ENCODE measurements at places on chromosomes 5 and 9.

DNA sequence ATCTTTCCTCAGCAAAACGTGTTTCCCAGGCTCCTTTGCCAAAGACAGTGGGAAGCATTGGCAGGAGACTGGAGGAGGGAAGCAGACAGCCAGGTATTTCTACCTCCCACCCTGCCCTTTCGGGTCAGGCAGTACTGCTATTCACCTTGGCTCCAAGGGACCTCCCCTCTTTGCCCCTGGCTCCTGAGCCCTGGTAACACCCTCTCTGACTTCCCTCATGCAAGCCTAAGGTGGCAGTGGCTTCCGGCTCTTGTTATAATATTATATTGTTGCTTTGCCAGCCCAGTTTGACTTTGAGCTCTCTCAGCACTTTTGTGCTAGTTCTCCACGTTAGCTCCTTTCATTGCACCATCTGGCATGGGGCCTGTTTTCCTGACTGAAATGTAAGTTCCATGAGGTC, 81.6 kb upstream of the IFNK start:
- no peak for DNase-seq

GRCh38 chr9:106526716-106527204, 336.2 kb upstream of the ZNF462 start:
- DNase-seq, result no peak

GRCh38 chr9:19994296-19994695, 205.5 kb upstream of the SLC24A2 start:
- DNase-seq, result no peak

DNA sequence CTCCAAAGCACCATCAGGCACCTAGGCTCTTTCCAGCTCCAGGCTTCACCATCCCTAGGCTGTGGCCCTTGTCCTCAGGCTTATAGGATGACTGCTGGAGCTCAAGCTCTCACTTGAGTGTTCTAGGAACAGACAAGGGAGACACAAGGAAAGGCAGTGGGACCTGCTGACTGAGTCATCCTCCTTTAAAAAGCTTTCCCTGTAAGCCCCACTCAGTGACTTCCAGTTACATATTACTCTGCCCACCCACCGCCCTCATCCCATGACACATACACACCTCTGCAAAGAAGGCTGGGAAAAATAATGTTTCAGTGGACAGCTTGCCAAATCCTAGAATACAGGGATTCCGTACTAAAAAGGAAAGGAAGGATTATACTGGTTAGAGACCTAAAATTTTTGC, 154.2 kb upstream of the ZNF366 start:
- DNase-seq, result no peak

GRCh38 chr9:81584099-81584498, 105.2 kb downstream of the TLE1 start:
- DNase-seq, result no peak

- no peak for DNase-seq
Observed at GRCh38 chr5:81826128-81826527, 75.2 kb upstream of the SSBP2 start.

DNA sequence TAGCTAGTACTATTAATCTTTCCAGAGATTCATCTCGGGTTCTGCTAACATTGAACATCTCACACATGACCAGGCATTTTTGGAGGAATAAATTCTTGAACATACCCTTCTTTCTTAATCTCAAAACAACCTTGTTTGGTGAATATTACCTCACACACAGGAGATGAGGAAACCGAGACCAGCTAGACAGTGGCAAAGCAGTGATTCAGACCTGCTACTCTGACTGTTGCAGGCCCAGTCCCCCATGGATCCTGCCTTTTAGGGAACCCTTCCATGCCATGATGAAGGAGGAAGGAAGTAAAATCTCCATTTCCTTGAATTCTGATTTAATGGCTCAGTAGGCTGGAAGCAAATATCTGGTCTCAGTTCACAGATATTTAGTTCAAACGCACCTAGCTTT, 2.6 kb downstream of the PCSK5 start:
- DNase-seq, result no peak

GRCh38 chr5:173028811-173029327, 27.3 kb upstream of the CREBRF start:
- DNase-seq, result no peak

DNA sequence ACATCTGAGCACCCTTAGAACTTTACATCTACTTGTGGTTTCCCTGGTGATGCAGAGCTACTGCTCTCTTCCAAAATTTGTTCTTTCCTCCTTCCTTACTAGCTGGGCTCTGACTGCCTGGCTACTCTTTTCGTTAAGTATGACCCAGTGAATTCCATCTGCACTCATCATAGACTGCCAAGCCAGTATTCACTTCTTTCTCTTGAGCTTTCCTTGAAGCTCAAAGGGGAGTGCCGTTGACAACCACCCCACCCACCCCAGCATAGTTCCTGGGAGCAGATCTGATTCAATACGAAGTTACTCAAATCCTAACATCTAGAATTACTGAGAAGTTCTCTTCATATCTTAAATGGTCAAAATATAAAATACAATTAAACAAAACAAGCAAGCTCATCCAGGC, 190.5 kb downstream of the ADAMTS12 start:
- no peak for DNase-seq

DNA sequence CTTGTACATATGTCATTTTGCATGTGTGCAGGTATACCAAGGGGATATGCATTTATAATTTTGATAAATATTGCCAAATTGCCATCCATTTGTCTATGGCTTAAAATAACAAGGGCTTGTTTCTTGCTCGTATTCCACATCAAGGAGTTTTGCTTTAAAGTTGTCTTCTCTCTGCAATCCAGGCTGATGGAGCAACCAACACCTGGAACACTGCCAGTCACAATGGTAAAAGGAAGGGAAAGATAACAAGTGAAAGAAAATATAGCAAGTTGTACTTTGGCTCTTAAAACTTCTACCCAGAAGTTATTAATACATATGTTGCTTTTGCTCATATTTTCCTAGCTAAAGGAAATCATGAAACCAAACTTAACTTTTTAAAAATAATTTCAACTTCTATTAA, 156.9 kb downstream of the UNC13B start:
- DNase-seq, result no peak

GRCh38 chr9:113471143-113471542, 7.6 kb downstream of the RGS3 start:
- no peak for DNase-seq

DNA sequence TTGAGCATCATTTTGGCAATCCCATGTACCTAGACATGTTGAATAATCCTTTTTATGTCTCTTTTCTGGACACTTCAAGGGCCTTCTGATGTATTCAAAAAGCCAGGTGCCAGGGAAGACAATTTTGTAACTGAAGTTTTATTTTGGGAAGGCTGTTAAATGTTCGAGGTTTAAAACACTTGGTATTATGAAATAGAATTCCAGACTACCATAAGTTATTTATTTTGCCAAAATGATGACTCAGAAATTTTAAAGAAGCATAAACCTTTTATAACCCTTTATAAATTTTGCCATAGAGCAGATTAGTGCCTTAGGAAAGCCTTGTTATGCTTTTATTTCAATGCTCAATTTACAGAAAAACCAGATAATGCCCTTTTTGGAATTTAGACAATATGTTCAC, 30.3 kb upstream of the UHRF2 start:
- DNase-seq, result no peak

- DNase-seq, result no peak
Observed at GRCh38 chr9:111152614-111153406, 114.5 kb upstream of the LPAR1 start.

DNA sequence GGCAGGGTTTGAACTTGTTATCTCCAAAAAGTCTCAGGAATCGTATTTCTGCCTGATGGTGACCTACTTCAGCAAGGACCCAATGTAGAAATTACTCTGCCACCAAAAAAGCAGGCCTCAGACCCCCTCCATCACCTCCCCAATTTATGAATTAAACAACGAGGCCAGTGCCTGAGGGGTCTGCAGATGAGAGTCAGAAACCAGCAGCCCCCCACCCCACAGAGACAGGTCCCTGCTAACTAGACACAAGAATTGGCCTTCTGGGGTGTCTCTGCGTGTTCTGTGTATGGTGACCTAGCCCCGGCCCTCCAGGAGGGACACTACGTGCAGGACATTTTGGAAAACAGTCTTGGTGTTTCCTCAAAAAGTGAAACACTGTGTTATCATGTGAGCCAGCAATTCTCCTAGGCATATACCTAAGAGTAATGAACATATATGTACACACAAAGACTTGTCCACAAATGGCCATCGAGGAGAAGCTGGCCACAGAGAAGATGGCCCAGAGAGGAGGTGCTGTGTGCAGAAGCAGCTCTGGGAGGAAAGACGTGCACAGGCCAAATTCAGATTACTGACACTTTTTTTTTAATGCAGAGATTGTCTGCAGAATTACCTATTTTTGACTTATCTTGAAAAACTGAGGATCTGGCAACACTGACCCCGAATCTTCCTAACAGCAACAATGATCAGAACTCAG, 93.8 kb downstream of the ADAMTS2 start:
- DNase-seq, result no peak

GRCh38 chr5:75356719-75357118, 19.7 kb downstream of the HMGCR start:
- DNase-seq, result no peak

DNA sequence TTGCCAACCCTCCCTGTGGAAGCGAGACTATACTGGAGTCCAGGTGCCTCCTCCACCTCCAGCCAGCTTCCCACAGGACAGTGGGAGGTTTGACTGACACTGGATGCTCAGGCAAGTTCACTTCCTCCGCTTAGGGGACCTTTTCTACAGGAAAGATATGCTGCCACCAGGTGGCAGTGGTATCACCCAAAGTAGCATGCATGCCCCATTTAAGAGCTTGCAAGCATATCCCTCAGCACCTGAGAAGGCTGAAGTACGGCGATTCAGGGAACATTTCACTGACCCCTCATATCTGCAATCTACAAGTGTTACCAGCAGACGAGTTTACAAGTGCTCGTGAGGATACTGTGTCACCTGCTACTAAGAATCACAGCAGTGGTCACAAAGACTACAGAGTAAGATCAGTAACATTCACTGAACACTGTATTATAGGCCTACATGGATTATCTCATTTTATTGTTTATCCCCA, 75.5 kb downstream of the KLHL3 start:
- DNase-seq, result peak; percentile 80

GRCh38 chr5:181054138-181054537, 14.1 kb downstream of the BTNL9 start:
- DNase-seq, result no peak

DNA sequence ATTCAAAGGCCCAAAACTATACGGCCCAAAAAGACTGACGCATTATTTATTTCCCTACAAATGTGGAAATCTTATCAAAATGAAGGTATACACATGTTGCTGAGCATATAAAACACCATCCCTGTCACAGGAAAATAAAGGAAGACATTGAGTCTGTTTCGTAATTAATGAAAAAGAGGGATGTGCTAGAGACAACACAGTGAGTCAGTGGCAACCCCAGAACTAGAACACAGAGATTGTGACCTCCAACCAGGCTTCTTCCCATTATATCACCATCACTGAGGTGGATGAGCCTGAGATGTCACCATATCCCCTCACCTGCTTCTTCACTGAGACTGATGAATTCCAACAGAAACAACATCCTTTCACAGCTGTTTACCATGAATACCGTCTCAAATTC, 3.8 kb downstream of the NDUFA8 start:
- no peak for DNase-seq

- DNase-seq, result no peak
Observed at GRCh38 chr9:76926324-76926741, 20.4 kb upstream of the PRUNE2 start.

- DNase-seq, result no peak
Observed at GRCh38 chr5:56938858-56939257, 13.1 kb downstream of the MIER3 start.

DNA sequence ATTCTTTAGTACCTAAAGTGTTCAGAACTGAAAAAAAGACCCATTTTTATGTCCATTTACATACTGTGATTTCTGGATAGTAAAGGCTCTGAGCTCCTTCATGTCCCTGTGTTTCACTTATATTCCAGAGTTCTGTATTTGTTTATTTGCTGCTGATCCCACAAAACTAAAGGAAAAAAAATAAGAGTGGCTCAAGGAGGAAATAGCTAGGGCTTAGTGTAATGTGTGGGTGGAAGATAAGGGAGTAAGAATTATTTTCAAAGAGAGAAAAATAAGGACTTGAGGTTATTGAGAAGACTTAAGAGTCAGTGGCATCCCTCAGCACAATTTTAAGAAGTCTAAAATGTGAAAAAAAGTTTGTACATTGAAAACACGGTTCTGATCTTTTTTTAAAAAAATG, 46.0 kb downstream of the ENTREP1 start:
- no peak for DNase-seq

DNA sequence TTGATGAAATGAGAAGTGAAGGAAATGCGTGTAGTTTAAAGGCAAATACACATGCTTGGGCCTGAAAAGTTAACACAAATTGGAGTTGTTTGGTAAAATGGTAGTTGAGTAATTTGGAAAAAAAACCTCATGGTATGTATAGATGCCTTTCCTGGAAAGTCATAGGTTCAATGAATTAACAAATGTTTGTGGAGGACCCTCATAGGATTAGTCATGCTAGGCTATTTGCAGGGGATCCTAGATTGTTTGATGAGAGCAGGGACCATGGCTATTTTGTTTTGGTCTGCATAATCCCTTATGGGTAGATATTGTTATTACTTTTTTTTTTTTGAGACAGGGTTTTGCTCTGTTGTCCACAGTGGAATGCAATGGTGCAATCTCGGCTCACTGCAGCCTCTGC, 93.5 kb upstream of the NR3C1 start:
- DNase-seq, result no peak

DNA sequence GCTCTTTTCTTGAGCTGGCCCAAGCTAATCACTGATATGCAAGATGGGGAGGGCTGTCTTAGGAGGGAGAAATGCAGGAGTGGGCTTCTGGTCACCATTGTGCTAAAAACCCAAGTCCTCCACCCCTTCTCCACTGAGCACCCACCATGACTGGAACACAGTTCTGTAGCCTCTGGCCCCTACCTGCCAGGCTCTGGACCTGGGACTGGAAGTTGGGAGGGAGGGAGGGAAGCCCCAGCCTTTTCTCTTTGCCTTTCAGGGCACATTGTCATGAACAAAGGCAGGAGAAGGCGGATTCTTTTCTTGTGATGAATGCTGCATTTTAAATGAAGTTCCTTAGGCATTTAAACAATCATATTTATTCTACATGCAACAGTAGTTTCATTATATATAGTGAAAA, 559.1 kb upstream of the TRPC7 start:
- no peak for DNase-seq

- DNase-seq, result no peak
Observed at GRCh38 chr5:15233566-15233965, 266.4 kb upstream of the FBXL7 start.

- DNase-seq, result no peak
Observed at GRCh38 chr9:137416563-137417151, 6.3 kb downstream of the EXD3 start.

GRCh38 chr5:55969956-55970355, 24.8 kb downstream of the IL6ST start:
- no peak for DNase-seq

- DNase-seq, result no peak
Observed at GRCh38 chr5:30103052-30103451, 1090.4 kb upstream of the CDH6 start.

- DNase-seq, result no peak
Observed at GRCh38 chr5:77644371-77645157, 6.1 kb upstream of the OTP start.

DNA sequence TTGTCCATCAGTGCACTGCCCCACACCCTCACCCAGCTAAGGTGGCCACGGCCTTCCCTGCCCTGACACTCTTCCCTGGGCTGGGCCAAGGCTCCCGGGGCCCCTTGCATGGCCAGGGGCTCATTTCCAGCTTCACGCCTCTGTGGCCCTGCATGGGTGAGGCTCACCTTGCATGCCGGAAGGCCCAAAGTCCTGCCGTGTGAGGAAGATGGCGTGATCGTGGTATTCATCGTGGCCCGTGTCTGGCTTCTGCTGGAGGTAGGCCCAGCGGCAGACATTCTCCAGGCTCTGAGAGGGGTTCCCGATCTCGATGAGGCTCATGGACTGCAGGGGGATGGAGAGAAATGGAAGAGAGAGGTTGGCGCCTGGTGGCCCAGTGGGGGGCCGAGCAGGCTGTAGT, 98.4 kb downstream of the ZNF354C start:
- DNase-seq, result no peak
